Aorta (tissue), 5 donors: ENCODE measurements at places on chromosomes 6 and 20. TPM values are rescaled to one million over a fixed set of nuclear protein-coding genes. Genes with fewer than 3 reads are reported as not detected.

DNA sequence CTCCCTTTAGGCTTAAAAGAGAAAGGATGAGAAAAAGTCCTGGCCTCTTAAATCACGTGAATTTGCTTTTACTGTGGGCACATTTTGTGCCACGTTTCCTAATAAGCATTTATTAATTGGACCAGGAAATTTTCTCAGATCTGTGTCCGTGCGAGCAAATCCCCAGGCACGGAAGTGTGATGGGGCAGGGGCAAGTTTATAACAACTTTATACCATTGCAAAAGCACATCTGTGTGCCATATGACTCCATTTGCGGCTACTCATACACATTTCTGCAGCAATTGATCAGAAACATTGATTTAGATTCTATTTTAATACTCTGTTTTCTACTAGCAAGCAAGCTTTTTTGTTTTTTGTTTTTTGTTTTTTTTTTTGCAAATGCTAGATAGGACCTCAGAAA is 373.2 kb downstream of the TAF4 start:
- DNase-seq: no peak

CCN6 gene
- not detected for total RNA-seq

MAFB gene
- 55.0 TPM for total RNA-seq

- no peak for DNase-seq
Observed at GRCh38 chr6:10391799-10392198, 23.1 kb downstream of the TFAP2A start.

HLA-DOB gene
- total RNA-seq: 0.62 TPM

CYP39A1 gene
- 4.2 TPM for total RNA-seq

GRM1 gene
- total RNA-seq: 0.13 TPM

DNA sequence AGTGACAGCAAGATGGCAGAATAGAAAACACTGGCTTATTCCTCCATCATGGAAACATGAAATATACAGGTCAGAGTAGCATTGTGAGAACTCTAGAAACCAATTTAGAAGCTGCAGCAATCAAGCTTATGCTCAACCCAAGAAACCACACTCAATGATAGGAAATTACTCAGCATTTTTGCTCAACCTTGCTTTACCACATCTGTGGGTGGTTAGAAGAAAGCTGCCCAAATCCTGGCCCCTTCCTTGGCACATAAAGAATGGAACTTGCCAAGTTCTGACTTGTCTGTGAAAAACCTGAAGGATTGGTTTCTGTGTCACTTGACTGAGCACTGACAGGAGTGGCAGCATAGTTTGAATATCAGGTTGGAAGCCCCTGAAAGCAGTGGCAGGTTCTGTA is 108.0 kb upstream of the MOCS1 start:
- no peak for DNase-seq

SPDEF gene
- total RNA-seq: not detected

LY6G6F gene
- total RNA-seq: not detected

ZC3H12D gene
- 1.2 TPM for total RNA-seq

DNA sequence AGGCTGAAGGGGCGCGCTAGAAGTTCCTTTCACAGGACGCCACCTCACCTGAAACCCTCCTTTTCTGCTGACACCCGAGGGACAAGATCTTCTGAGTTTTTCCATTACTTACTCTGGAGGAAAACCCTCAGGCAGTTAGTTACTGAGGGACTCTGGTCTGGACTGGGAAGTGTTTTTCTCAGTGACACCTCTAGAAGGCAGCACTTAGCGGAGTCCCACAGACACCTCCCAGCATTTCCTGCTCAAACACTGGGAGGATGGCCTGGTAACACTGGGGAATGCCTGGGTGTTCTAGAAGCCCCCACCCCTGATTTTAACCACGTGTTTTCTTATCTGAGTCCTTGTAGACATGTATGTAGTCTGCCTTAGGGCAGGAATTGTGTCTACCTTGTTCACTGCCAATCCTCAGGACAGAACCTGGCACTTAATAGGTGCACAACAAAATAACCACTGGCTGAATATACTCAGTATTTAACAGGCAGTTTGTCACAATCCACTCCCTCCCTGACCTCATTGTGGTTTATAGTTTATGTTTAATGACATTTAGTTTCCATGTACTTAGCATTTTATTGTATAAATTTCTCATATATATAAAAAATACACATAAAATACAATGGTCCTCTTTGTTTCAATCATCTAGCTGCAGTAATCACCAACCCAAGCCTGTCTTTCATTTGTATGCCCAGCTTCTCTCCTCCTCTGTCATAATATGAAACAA is 4.8 kb downstream of the GSTA3 start:
- DNase-seq: no peak

GRCh38 chr6:161696801-161697200 is 422.9 kb upstream of the AGPAT4 start:
- DNase-seq: no peak

DNA sequence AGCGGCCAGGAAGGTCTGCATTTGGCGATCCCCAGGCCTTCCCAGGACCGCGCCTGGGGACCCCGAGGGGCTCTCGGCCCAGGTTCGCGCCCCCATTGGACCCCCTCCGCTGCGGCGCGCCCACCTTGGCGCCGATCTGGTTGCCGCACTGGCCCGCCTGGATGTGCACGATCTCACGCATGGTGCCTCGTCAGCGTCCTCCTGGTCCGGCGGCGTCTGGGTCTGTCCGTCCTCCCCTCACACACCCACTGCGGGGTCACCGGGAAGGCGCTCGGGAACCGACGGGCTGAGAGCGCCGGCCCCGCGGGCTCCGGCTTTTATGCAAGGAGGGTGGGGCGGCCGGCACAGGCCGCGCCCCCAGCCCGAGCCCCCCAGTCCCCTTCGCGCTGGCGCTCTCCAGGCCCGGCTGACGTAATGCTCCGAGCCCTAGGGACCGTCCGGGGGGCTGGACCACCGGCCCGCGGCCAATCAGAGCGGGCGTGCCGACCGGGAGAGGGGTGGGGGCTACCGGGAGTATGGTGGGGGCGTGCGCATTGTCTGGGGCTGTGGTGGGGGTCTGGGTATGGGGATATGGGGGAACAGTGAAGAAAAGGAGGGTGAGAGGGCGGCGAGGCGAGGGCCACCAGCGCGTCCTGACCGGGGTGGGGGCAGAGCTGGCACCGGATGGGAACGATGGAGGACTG is at the start of gene TUBB2B:
TSS of gene TUBB2B (minus strand) at position 291 of the 683 bp plus-strand sequence. CDS start at position 181, 110 bp downstream.
- peak; percentile 84 for DNase-seq
